Suppressor macrophage treated with lipopolysaccharide for 1 hour (primary cell): ENCODE measurements at places on chromosomes 7 and 10.

- DNase-seq = no peak
Observed at GRCh38 chr7:135800560-135800959, 51.9 kb upstream of the FAM180A start.

GRCh38 chr7:131225619-131226513 lies 101.8 kb upstream of the MKLN1 start:
- DNase-seq = peak; percentile 51

DNA sequence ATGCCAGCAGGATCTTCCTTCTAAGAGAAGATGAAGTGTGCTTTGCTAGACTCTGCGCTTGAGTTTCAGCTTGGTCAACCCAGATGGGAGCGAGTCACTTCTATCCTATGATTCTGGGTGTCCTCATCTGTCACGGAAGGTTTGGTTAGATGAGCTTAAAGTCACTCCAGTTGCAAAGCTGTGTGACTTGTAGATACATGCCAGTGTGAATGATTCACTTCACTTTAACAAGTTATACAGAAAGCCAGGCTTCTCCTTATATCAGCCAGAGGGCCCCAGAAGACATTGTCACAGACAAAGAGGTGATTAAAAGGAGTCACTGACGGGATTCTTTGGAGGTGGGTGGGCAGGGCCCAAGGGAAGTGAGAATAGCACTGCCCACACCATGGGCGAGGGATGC lies 122.6 kb upstream of the PFKP start:
- no peak for DNase-seq

DNA sequence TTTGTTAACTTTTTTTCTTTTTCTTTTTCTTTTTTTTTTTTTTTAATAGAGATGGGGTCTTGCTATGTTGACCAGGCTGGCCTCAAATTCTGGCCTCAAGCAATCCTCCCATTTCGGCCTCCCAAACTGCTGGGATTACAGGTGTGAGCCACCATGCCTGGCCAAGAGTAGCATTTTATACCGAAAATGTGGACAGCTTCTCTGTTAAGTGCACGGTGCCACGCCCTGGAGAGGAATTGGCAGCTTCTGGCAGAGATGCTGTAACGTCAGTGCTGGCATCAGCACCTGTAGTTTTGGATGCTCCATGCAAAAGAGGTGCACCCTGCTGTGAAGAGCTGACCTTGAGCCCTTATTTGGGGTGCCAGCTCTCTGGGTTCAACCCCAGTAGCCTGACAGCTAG lies 18.2 kb downstream of the IL15RA start:
- DNase-seq = no peak

- DNase-seq = no peak
Observed at GRCh38 chr7:20394284-20394683, 63.6 kb downstream of the ITGB8 start.

GRCh38 chr10:112950714-112951358 lies 789 bp downstream of the TCF7L2 start:
- DNase-seq = peak; percentile 63

DNA sequence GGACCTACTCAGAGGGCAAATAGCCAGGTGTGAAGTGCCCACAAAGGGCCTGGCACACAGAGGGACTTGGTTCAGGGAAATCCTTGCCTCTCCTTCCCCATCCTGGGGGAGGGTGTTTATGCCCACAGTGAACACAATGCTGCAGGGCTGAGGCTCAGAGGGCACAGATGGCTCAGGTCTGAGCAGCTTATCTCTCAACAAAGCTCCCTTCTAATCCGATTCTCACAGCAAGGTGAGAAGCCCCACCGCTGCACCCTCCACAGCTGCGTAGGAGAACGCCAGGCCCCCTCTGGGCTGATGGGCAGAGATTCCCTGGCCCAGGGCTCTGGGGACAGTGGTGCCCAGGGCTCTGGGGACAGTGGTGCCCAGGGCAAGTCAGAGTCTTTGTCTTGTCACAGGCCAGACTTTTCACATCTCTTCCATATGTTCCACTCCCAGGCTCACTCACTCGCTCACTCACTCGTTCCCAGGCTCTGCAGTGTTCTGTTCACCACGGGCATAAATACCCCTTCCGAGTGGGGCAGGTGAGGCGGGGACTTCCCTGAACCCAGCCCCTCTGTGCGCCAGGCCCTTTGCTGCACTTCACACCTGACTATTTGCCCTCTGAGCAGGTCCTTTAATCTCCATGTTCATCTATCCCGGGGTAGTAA lies 8.7 kb upstream of the CDHR1 start:
- no peak for DNase-seq

DNA sequence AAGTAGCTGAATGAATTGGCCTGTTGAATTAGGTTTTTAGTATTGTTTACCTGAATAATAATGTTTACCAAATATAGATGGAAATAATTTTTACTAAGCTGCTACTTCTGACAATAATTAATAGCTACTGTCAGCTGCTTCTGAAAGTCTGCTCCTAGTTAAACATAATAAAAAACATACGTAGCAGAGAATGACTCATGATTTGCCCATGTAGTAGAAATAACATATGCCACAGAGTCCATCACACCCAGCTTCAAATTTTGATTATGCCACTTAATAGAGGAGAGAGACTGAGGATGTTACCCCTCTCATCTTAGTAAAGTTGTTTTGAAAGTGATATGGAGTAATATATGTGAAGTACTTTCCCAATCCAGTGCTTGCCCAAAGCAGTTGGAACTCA lies 57.6 kb upstream of the MDFIC start:
- DNase-seq = no peak

- DNase-seq = no peak
Observed at GRCh38 chr10:95865814-95866466, 41.8 kb upstream of the CC2D2B start.

GRCh38 chr10:109405338-109405737 lies 518.0 kb downstream of the XPNPEP1 start:
- DNase-seq = no peak

GRCh38 chr10:26259341-26259740 lies 42.8 kb downstream of the GAD2 start:
- no peak for DNase-seq

DNA sequence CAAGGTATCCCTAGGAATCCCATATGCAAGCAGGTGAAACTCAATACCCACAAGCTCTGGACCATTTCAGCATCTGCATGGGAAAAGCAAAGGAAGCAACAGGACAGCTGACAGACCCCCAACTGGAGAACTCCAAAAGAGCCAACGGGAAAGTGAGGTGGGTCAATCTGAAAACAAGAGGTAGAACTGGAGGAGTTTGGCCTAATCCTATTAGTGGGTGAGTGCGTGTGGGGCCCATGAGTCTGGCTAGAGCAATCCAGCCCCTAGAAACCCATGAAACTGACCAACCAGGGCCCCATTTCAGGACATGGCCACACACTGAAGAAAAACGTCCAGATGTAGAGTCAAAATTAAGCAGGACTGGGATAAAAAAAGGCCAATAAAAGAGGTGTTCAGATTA lies 26.6 kb upstream of the WNT8B start:
- DNase-seq = no peak

- no peak for DNase-seq
Observed at GRCh38 chr7:107480932-107481331, 11.1 kb downstream of the GPR22 start.

DNA sequence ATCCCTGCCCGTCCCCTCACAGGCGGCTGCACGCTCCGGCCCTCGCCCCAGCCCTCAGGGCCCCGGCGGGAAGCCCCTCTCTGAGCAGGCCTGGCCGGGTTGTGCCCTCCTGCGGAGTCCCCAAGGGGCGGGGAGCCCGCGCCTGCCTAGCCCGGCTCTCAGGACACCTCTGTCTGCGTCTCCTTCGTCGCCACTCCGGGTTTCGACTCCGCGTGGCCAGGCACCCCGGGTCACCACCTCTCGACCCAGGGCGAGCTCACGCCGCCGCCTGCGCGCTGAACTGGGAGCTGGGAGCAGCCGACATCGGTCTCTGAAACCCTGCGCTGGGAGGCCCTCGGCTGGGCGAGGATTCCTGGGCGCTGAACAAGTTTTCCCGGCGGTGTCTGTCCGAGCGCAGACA lies 6.2 kb upstream of the OGDHL start:
- DNase-seq = no peak

DNA sequence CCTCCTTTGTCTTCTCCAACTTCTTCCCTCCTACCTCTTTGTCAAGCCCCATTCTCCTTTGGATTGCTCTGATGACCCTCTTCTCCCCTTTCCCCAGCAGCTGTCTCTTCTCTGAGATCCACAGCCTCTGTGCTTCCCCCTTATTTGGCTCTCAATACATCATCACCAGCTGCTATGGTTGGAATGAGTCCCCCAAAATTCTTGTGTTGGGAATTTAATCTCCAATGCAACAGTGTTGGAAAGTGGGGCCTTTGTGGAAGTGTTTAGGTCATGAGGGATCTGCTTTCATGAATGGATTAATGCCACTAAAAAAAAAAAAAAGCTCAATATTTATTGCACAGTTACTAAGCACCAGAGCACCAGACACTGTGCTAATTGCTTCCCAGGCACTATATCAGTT lies 39.2 kb upstream of the FRMD4A start:
- DNase-seq = no peak

GRCh38 chr7:98329791-98330373 lies 48.4 kb downstream of the BRI3 start:
- DNase-seq = no peak

DNA sequence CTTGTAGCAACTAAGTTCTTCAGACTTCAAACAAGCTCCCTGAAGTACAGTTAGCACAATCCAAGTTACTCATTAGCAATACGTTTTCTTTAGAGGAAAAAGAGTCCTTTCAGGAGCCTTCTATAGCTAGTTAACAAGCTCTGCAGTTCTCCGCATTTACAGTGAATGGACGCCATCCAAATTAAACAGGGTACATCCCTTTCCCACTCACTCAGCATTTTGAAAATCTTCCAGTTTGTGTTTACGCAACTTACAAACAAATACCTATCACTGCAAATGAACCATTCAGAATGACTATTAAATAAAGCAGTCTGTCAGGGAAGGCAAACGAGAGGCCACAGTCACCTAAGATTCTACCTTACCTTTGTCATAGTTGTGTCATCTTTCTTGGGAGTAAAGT lies 84.5 kb downstream of the RNF32 start:
- DNase-seq = no peak

- DNase-seq = no peak
Observed at GRCh38 chr7:143396625-143397556, 11.8 kb downstream of the EPHA1 start.

GRCh38 chr7:50304129-50304910 lies at the start of gene IKZF1:
Gene IKZF1, plus strand, starts transcription at chr7:50304716. Its CDS starts 14,346 bp downstream, at chr7:50319062.
- DNase-seq = peak; percentile 98

- DNase-seq = no peak
Observed at GRCh38 chr10:70418229-70418628, 14.3 kb downstream of the EIF4EBP2 start.

DNA sequence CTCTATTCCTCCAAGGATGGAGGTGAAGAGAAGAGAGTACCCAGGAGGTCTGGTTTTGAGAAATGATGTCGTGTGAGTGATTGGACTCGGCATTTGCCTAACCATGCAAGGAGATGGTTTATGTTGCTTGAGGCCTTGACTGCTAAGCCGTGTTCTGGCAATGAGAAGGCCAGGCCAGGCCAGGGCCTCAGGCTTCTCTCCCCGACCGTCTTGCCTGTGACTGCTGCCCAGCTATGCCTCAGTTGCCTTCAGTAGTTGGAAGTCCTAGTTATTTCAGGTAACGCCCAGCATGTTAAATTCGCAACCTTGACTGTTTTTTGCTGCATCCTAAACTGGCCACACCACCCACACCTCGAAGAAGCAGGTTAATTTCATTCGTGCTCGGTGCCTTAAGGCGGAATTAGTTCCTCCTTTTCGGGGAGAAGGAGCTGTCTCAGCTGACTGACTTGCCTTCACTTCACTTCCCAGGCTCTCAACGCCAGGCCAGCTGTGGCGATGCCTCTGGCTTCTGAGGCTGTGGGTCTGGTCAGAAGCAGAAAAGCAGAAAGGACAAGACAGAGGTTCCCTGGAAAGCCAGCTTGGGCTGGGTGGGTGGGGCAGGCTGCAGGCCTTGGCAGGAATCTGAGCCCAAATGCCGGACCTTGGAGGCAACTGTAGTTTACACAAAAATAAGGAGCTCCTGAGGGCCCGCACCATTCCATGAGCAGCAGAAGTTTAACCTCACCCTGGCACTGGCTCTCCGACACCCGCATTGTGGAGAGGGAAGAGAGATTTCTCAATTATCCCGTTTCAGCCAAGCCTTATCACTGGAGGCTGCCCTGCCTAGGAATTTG lies 61.9 kb upstream of the SAMD8 start:
- peak; percentile 20 for DNase-seq

DNA sequence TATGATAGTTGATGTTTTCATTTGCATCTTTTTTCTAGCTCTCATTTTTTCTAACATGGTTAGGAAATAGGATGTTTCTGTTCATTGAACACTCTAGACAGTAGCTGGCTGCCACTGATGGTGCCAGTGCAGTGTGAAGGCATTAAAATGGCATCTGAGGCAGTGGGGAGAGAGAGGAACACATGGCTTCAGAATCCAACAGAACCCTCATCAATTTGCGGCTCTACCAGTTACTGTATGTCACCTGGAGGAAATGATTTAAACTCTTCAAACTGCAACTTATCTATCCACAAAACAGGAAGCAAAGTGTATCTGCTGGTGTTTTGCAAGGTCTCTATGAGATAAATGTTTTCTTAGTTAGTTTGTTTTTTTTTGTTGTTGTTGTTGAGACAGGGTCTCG lies 305.2 kb upstream of the PRKCQ start:
- no peak for DNase-seq

DNA sequence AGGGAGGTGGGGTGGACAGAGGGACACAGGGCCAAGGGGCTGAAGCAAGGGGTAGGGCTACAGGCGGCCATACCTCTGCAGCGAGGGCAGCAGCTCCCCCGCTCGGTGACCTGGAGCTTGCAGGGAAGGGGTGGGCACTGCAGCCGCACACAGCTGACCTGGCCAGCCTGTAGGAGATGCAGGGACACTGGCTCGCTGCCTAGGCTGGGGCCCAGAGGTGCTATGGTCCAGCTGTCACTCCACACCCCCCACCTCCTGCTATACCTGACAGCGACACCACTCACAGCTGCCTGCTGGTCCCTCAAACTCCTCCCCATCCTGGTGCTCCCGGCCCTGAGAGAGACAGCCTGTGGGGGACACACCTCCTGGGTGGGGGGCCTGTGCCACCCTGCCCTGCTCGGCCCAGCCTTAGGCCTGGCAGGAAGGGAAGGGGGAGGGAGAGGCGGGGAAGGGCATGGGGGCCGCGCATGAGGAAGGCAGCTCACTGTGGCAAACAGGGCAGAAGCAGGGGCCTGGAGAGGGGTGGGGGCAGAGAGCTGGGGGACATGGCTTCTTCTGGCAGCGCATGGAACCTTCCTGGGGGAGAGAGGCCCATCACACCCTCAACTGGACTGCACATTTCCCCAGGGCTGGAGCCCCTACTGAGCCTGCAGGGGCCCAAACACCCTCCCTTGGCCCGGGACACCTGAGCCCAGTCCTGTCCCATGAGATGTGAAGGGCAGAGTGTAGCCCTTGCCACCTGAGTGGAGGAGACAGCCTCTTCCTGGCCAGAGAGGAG lies 23.9 kb downstream of the ATP6V1F start:
- no peak for DNase-seq

- DNase-seq = no peak
Observed at GRCh38 chr10:49241385-49241784, 53.2 kb upstream of the TMEM273 start.

GRCh38 chr10:131195558-131196159 lies 115.9 kb downstream of the TCERG1L start:
- no peak for DNase-seq
